ENCODE measurements at places on chromosomes 1 and 21. TPM values are rescaled to one million over a fixed set of nuclear protein-coding genes. Genes with fewer than 3 reads are reported as not detected.

DNA sequence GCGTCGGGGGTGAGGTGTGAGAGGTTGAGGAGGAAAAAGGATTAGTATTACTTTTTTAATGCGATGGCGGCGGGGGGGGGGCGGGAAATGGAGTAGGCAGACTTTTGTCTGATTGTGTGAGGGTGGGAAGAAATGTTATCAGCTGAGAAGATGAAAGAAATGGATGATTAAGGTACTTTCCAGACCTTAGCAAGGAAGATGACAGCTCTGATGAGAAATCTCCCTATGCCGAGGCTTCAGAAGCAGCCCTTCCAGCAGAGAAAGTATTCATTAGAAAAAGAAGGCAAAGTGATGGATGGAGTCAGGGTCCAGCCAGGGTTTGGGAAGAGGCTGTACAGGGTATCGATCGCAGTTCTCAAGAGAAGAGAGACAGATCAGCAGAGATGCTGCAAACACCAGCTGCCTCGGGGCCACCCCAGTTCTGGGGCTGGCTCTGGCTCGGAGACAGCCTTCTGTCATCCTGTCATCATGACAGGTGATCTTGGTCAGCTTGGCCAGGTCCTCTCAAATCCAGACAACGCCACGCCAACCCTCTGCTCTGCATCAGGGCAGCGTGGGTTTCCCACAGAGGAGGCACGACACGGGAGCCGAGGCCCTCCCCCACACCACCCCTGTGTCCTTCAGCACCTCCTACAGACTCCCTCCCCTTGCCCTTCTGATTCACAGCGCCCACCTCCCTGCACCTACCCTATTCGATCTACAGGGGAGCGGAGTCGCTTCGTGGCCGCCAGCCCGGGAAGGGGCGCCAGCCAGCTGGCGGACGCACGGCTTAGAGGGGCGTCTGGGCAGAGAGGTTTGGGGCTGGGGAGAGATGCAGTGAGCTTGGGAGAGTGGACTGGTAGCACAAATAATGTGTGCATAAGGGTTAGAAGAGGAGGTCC lies 674 bp upstream of the ATXN7L2 start:
- peak; percentile 56 for DNase-seq

DNA sequence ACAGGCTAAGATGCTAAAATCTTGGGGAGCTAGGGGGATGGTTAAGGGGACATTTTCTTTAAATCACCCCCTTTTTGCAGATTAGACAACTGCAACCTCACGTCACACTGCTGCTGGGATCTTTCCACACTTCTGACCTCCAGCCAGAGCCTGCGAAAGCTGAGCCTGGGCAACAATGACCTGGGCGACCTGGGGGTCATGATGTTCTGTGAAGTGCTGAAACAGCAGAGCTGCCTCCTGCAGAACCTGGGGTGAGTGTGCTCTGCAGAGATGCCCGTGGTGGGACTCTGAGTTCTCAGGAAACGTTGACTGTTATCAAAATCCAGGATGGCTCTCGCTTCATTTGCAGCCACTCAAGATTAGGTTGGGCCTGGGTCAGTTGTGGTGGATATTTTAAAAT lies 13.3 kb downstream of the OR2B11 start:
- DNase-seq: no peak

DNA sequence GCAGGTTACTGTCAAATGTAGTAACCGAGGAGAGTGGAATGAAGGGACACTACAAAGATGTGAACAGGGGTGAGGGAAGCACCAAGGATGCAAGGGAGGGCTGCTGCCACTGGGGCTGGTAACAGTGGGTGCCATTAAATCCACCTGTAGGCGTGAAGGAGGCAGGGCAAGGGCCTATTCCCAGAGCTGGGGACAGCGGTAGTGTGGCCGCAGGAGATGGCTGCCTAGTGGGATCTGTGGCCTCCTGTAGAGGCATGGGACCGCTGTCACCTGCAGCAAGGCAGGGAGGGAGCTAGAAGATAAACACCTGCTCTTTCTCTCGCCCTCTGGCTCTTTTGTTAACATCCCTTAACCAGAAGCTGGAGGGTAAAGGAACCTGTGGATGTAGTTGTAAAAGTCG lies 80.5 kb upstream of the CNIH3 start:
- DNase-seq: no peak

- no peak for DNase-seq
These were observed 551 bp downstream of the ZRANB2 start for GRCh38 chr1:71080230-71080738.

DNA sequence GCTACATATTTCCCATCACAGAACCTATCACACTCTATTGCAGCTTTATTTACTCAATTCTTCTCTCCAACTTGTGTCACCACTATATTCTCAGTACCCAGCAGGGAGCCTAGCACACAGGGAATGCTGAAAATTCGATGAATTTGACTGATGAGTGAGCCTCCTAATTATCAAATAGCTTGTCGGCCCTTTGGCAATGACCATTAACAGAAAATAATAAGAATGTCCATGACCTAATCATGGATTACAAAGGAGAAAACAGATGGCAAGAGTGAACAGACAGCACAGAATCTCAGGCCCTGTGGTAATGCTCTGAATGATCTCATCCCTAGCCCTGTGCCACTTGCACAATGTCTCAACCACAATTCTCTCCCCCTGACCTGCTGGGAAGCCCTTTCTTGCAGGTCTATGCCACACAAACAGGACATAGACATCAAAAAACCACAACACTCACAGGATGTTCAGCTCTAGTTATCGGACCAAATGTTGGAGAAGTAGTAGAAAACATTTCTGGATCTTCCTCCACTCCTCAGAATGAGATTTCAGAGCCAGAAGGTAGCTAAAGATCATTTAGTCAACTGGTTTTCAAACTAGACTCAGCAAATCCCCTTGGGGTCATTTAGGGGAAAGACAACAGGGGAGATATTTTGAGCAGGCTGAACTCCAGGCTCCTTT lies 68.4 kb downstream of the LUZP1 start:
- DNase-seq: no peak

DNA sequence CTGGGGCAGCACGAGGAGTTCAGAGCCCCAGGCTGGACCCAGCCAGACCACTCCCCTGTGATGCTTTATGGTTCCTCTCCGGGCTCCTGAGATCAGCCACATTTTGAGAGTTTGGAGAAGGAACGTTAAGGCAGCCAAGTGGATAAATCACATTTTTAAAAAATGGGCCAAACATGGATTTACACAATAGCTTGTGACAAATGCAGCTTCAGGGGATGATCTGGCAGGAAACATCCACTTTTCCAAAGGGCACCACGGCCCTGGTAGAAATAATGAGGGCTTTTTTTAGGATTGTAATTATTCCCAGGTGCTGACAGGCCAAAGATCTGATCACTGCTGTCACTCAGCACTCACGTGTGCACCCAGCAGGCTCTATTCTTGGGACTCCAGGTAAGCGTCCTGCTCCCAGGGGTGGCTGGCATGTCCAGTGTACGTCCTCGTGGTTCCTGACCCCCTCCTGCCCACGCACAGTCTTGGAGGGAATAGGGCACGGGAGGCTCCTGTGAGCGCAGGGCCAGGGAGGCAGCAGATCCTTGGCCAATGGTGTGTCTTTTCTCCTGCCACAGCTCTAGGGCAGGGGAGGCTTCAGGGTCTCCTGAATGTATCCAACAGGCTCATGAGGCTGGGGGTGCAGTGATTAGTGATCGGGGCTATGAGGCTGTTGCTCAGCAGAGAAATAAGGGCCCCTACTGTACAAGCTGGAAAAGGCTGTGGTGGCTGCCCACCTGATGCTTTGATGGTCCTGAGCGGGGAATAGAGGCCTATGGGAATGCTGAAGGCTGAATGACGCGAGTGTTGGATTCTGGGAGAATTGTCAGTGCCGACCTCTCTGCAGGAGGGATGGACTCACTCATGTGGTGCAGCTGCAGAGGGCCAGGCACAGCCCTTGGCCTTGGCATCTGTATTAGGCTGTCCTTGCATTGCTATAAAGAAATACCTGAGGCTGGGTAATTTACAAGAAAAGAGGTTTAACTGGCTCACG lies 415.7 kb downstream of the PTPRU start:
- DNase-seq: no peak

DNA sequence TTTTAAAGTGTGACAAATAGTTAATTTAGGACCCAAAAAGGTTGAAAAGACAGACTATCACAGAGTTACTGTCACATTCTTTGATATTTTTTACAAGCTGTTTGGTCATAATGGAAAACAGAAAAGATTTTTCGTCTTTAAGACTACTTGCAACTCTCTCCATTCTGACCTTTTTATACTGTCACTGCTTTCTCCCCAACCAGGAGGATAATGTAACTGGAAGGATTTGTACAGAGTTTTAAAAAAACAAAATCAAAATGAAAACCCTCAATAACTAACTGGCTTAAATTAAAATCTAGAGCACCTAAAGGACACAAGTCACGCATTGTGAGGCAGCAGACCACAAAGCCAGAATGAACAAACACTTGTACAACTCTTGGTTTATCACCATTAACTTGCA lies 257.7 kb downstream of the FAF1 start:
- DNase-seq: no peak

DNA sequence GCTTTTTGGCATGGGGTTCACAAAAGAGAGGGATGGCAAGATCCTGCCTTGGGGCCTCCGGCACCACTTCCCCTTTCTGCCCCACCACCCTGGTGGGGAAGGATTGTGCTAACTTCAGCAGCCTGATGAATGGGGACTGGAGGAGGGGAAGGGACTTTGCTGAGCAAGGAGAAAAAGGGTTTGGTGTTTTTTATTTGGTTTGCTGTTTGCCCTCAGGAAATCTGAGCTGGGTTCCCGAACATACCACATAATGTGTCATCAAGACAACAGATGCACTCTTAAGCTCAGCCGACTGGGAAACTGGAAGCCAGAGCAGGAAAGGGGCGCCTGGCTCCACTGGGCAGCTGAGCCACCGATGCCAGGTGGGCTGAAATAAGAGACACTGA lies 19.8 kb downstream of the OLFML2B start:
- peak; percentile 50 for DNase-seq

DNA sequence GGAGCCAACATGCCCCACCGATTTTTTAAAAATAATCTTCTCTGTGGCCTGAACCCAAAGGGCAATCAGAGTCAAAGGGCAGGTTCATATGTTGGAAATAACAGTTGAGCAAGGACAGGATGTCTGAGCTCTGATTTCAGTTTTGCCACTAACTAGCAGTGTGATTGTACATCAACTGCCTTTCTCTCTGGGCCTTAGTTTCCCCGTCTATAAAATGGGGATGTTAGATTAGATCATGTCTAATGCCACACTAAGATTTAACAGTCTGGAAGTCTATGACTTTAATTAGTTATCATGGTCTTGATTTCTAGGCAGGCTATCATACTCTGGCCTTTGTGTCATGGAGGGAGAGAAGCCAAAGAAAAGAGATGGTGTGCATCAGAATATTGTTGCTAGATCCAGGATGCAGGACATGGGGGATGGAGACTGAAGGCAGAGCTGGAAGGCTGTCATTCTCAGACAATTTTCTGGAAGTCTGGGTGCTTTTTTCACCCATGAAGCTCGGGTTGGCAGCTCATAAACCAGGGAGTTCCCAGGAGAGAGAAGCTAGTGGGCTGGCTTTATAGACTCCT lies 28.4 kb downstream of the IER5 start:
- DNase-seq: no peak

DNA sequence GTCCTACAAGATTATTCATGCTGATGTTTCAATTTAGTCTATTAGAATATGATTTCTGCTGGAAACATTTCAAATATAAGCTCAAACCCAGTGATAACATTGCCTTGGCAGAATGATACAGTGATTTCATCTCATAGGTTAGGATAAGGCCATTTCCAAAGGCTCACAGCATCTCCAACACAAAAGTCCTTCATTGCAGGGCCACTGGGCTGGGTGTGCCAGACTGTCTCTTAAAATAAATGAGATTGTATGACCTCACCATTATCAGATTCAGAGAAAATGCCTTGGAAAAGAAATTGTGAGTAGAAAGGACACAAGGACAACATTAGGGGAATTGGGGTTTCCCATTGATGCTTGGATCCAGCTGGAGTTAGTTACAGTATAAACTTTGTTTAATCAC lies 30.4 kb downstream of the NGF start:
- DNase-seq: no peak

DNA sequence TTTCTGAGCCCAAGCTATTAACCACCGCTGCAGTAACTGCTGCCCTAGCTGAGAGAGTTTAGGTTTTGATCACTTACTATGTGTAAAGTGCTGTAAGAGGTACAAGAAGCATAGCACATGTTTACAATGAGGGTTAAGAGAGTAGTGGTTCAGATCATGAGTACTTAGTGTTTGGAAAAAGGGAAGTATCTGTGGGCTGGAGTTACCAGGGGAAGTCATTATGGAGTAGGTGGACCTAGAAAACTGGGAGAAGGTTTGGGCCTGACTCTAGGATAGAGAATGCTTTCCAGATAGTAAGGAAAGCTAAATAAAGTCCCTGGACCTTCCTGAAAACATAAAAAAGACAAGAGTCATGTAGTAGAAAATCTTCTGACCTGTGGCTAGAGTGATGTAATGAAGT lies 149.6 kb upstream of the PLXNA2 start:
- no peak for DNase-seq

GRCh38 chr1:229940684-229941083 lies 126.4 kb upstream of the GALNT2 start:
- no peak for DNase-seq

- DNase-seq: no peak
These were observed 11.9 kb downstream of the NPPA start for GRCh38 chr1:11835441-11836225.

- no peak for DNase-seq
These were observed 13.1 kb downstream of the RNF187 start for GRCh38 chr1:228500143-228500734.

DNA sequence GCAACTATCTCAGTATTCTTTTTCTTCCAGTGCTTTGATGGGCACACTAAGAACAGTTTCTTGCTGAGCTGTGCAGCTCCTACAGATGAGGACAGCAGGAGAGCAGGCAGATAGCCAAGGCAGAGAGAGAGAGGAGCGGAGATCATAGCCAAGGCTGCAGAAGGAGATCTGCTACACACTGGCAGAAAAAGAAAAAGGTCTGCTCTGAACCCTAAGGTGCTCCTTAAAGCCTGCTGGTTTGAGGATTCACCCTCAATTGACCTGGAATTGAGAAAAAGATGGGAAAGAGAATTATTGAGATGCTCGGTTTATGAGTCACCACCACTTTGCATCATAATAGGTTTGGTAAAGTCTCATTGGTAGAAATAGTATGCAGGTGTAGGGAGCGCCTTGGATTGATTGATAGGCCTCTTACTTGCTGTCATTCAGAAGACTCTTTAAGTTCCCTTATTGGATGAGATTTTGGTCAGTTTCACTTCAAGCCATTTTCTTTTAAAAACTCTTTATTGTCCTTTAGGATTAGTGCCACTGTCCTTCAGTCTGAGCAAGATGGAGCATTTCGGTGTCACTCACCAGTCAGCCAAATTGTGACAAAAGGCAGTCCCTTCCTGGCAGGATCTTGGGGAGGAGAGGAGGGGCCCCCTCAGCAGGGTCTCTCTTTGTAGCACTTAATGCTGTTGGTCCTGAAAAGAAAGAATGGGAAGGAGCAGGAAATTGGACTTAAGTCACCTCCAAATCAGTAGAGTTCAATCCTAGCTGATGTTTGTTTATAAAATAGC lies 685.0 kb downstream of the ADGRL2 start:
- peak; percentile 42 for DNase-seq

Gene C1orf53
- total RNA-seq: 4.9 TPM

Gene CFAP74
- not detected for total RNA-seq

Gene SPRR2G
- total RNA-seq: not detected

Data from left ventricle myocardium superior (tissue), 1 donor.